Astrocyte of the cerebellum (primary cell): ENCODE measurements at places on chromosomes 6 and 20.

- DNase-seq = no peak
Measured at GRCh38 chr20:19966840-19967239, 50.3 kb upstream of the NAA20 start.

- no peak for DNase-seq
Measured at GRCh38 chr6:54633601-54634000, 213.0 kb upstream of the FAM83B start.

DNA sequence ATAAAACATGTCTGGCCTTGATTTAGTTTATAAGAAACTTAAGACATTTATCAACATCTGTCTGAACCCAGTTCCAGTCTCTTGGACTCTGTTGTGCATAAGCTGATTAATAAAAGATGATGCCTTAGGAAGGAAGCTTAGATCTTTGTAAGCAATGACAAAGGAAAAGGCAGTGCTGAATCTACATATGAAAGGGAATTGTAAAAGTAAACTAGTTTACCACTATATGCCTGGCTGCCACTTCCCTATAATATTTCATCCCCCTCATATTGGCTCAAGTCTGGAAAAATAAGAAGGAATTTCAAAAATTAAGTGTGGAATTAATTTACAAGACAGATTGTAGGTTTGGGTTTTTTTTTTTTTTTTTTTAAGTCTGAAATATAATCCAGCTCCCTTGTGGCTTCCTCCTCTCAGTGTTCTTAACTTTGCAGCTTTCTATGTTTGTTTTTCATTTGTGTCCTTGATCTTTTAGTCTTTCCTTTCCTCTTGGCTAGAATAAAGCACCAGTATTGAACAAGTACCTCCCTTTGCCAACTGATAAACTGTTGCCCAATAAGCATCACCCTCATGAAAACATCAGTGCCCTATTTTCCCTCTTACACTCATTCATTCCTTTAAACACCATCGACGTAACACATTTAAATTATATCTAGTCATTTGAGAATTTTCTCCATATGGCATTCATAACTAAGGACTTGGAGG lies 146.7 kb upstream of the TBX18 start:
- no peak for DNase-seq

DNA sequence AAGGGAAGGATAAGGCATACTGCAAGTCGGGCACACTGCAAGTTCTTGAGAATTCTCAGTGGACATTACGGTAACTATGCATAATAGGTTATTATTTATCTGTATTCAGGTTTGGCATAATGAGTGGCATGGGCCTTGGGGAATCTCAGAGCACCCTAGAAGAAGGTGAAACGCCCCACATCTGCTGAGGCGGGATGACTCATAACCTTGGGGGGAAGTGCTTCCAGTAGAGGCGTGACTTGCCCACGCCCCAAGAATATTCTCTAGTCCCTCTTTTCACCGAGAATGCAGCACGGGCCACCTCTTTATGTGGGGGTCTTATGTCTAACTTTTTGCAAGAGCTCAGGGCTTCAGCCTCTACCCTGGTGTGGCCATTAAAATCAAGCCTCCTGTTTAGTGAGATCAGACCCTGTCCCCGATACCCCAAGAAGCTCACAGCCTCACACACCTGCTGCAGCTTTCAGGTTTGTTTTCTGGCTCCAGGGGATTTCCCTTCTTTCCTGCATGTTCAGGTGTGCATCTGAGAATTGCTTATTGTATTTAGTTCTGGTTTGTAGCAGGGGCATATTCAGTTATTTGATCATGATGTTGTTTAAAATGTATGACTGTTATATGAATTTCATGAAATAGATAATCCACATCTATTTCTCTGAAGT lies 19.1 kb downstream of the ZFP64 start:
- DNase-seq = no peak
